NCI-H2029 (cell line): ENCODE measurements at places on chromosomes 4 and X.

DNA sequence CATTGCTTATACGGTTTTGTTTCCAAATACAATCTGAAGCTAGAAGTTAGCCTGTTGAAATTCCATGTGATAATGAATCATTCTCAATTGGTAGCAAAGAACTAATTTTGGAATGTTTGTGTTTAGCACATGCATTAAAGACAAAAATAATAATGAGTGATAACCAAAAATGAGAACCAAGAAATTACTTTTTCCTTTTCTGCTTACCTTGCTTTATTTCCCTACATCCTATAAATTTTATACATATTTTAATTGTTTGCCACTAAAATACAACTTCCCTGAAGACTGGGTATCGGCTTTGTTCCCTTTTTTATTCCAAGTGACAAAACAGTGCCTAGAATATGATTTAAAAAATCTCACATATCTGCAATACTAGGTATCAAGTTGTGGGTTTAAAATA, 203.8 kb upstream of the TACR3 start:
- DNase-seq: no peak

DNA sequence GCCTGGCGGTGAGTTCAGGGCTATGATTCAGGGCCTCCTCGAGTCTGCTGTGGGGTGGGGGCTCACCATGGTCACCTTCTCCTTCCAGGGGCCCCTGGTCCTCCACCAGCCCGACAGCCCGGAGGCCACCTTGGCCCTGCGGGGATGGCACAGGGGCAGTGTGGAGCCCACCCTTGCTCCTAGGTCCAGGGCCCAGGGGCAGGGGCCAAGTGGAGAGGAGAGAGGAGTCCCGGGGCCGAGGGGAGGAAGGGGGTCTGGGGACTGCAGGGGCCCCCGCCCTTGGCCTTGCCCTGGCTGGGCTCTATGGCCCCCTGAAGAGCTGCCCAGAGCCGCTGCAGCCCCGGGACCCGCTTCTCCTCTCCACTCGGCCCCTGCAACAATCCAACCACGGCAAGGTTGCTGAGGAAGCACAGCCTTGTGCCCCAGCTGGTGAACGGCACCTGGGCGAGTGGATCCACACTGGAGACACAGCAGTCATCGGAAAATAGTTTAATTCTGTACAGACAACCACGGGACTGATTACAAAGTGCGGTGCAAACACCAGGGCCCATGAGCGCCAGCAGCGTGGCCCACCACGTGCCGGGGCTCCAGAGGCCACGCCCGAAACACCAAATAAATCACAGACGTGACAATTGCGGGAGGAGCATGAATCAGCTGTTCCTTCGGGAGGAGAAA, 23.0 kb upstream of the CPLX1 start:
- DNase-seq: no peak

- DNase-seq: no peak
Observed at GRCh38 chrX:7586126-7586525, 256.8 kb upstream of the VCX start.

GRCh38 chr4:101104312-101105052, 242.8 kb downstream of the PPP3CA start:
- DNase-seq: no peak

- no peak for DNase-seq
Observed at GRCh38 chrX:111006116-111006515, 89.9 kb upstream of the PAK3 start.

DNA sequence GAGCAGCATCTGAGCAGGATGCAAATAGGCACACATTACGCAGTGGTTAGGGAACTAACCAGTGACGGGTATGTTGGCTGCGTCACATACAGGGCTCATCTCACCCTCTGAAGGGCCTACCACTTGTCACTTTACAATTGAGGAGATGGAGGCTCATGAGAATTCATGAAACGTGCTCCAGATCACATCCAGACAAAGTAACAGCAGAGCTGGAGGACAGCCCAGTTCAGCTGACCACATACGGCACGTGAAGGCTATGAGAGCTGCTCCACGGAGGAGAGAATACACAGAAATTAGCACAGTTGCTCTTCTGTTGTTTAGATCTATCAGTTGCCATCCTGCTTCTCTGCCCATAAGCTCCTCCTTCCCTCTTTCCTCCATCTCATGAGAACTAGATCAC, 78.4 kb downstream of the FAM9B start:
- DNase-seq: no peak

GRCh38 chrX:56569378-56570057, 6.1 kb downstream of the UBQLN2 start:
- no peak for DNase-seq

GRCh38 chr4:94714365-94715160, 43.2 kb upstream of the BMPR1B start:
- no peak for DNase-seq

- DNase-seq: no peak
Observed at GRCh38 chrX:106894978-106895452, 8.1 kb downstream of the RIPPLY1 start.

DNA sequence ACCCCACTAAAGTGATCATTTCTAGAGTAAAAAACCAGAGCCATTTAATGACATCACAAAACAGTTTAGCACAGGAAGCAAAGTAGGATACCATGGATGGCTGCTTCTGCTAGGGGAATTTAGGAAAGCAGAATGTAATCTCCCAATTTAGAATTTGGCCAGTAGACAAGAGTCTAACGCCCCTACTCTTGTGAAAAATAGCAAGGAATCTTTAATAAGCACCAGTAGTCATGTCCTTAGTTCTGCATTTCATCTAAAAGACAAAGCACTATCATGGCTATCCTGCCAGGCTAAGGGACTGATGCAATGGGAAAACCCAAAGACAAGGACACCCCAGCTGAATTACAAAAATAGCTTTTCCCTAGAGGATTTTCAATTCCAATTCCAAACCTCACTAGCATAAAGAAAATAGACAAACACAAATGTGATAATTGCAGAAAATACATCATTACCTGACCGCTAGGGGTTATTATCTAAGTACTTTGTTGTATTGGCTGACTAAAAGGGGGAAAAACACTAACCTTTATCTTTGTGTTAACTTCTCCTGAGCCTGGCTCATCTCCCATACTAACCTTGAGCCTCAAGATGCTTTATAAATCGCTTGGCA, 2.6 kb upstream of the AMMECR1 start:
- DNase-seq: no peak

GRCh38 chr4:79395841-79396240, 12.2 kb downstream of the GK2 start:
- DNase-seq: no peak

DNA sequence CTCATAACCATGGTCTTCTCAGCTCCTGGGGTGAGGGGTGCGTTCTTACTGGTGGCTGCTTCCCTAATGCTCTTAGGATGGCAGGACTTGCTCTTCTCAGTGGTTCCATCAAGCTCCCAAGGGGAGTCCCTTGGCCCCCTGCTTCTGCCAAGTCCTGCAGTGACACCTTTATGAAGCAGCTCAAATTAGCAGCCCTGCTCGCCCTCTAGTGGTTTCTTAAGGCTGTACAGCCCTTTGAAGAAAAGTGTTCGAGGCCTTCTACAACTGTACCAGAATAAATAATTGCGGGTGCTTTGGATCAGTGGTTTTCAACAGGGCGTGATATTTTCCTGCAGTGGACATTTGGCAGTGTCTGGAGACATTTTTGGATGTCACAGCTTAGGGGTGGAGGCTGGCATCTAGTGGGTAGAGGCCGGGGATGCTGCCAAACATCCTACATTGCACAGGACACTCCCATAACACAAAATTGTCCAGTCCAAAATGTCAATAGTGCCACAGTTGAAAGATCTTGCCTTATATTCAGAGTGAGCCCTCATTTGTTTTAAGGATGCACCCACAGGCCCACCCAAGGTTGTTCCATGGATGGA, 204.7 kb upstream of the S100G start:
- DNase-seq: peak; percentile 1

GRCh38 chr4:121860121-121860520, 10.2 kb downstream of the BBS7 start:
- DNase-seq: no peak

GRCh38 chr4:23937173-23937572, 47.3 kb upstream of the PPARGC1A start:
- DNase-seq: no peak

DNA sequence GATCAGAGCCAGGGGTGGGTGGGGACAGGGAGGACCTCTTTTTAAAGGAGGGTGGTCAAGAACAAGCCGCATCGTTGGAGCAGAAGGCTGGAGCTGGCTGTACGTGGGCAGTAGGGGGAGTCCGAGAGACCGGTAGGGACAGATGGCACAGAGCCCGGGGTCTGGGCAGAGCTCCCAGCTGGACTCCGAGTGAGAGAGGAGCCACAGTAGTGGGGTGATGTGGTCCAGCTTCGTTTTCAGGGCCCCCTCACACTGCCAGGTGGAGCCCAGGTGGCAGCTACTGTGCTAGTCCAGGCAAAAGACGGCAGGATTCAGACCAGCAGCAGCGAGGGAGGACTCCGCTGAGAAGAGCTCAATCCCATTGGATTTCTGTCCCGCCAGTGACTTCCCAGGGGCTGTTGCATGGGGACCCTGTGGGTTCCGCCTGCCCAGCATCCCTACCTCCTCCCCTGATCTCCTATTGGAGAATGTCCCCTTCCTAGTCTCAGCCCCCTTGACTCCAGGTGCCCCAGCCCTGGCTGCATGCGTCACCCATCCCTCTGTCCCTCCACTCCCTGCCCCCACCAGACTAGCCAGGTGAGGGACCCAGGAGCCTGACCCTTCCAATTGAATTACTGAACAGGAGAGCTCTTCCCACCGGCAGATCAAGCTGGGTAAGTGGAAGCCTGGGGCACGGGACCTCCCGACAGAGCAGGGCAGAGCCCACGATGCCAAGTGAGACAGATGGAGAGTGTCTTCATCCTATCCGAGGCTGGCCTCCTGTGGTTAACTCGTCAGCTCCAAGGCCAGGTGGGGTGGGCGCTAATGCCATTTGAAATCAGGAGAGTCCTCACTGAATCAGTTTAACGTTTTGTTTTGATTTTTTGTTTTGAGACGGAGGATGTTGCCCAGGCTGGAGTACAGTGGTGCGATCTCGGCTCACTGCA, 2.9 kb downstream of the ARHGAP4 start:
- DNase-seq: peak; percentile 35

DNA sequence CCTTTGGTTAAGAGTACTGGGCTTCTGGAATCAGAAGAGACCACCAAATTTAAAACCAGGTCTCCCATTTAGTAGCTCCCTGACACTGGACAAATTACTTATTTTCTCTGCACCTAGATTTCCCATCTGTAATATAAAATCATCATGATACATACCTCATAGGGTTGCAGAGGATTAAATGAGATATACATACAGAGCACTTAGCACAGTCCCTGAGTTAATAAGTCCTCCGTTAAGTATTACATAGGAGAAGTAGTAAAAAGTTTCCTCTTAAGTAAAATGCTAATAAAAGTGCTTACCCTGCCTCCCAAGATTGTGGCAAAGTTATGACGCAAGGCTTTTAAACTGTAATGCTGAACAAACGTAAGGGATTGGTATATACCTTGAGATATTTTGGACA, 539 bp upstream of the CHIC1 start:
- DNase-seq: no peak

GRCh38 chr4:105895583-105896460, 551 bp downstream of the NPNT start:
- peak; percentile 23 for DNase-seq

GRCh38 chrX:72714478-72714916, 391 bp upstream of the PHKA1 start:
- peak; percentile 54 for DNase-seq

DNA sequence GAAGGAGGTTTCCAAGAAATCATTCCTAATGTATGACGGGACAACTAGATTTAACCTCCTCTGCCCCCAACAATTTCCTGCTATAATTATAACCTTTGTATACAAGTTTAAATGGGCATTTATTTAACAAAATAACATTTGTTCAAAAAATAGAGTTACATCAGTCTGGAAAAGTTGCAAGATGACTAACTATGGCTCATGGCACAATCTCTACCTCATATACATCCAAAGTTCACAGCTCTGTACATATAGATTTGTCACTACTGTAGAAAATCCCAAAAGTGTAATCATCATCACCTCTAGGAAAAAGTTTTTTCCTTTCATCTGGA, 3.8 kb upstream of the RPS6KA3 start:
- no peak for DNase-seq

- DNase-seq: no peak
Observed at GRCh38 chr4:16646459-16646858, 252.0 kb downstream of the LDB2 start.

GRCh38 chr4:159107203-159107925, 4.5 kb downstream of the RAPGEF2 start:
- no peak for DNase-seq

DNA sequence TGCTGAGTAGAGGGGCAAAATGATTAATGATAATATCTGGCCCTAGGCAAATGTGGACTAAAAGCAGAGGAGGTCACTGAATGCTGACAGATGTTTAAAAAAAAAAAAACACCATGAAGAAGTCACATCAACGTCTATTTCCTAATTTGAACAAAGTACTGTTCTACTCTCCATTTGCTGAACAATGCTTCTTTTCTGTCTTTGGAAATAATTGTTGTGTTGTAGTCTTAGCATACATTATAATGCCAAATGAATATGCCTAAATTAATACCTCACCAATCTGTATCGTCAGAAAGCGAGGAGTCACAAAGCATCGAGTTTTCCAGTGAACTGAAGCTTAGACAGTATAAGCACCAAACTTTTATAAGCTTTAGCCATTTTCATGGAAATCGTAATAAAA, 140.9 kb upstream of the JADE1 start:
- DNase-seq: no peak

DNA sequence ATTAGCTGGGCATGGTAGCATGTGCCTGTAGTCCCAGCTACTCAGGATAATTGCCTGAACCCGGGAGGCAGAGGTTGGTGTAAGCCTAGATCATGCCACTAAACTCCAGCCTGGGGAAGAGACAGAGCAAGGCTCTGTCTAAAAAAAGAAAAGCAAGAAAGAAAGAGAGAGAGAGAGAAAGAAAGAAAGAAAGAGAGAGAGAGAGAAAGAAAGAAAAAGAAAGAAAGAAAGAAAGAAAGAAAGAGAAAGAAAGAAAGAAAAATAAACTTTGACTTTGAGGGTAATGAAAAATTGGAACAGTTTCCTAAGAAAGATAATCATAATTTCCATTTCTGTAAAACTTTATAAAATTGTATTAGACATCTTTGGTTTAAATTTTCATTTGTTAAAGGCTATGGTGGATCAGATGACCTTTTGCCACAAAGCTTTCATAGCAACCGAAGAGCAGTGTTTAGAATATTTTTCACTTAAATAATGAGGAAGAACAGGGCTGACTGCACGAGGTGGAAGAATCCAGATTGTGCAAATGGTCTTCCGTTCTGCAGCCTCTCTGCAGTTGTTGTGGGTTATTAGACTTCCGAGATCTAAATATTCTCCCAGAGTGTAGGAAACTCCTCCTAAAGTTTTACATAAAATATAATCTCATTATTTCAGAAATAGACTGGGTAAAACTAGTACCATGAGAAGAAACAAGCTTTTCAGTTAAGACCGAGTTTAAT, 55.9 kb downstream of the RBM47 start:
- DNase-seq: no peak

GRCh38 chrX:20265726-20266681, 705 bp downstream of the RPS6KA3 start:
- no peak for DNase-seq

GRCh38 chr4:162978398-162978797, 188.3 kb downstream of the NAF1 start:
- DNase-seq: no peak

GRCh38 chr4:55931833-55932232, 16.9 kb upstream of the CEP135 start:
- DNase-seq: no peak

- no peak for DNase-seq
Observed at GRCh38 chr4:159178151-159178546, 75.3 kb downstream of the RAPGEF2 start.
